T-cell (primary cell): ENCODE measurements at places on chromosomes 12 and 14.

- DNase-seq = no peak
Measured at GRCh38 chr14:89890589-89890988, 63.9 kb downstream of the EFCAB11 start.

DNA sequence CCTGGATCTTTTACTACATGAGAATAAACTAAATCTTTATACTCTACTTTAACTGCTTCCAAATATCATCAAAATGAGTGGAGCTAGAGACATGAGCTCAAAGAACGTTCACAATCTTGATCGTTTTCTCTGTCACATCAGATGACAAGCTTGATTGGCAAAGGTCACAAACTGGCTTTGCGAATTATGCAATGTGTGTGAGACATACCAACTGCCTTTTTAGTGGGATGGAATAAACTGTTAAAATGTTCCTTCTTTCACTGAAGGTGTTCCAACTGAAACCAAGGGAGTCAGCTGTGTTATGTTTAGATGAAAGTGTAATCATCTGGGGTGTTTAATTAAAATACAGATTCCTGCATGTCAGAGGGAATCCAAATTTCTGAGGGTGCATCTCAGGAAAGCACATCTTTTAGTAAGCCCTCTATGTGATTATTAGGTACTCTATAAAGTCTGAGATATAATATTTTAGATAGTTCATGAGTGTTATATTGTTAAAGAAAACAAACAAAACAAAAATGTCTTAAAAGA, 21.9 kb downstream of the KITLG start:
- no peak for DNase-seq

DNA sequence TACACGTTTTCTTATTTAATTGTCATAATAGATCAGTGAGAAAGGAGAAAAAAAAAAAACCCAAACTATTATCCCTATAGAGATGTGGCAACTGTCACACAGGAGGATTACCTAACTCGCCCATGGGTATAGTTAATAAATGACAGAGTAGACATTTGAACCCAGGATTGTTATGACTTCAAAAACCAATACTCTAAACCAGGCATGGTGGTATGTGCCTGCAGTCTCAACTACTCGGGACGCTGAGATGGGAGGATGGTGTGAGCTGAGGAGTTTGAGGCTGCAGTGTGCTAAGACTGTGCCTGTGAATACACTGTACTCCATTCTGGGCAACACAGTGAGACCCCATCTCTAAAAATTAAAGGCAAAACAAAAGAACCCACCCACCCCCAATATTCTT, 114.5 kb downstream of the DENND5B start:
- DNase-seq = no peak

DNA sequence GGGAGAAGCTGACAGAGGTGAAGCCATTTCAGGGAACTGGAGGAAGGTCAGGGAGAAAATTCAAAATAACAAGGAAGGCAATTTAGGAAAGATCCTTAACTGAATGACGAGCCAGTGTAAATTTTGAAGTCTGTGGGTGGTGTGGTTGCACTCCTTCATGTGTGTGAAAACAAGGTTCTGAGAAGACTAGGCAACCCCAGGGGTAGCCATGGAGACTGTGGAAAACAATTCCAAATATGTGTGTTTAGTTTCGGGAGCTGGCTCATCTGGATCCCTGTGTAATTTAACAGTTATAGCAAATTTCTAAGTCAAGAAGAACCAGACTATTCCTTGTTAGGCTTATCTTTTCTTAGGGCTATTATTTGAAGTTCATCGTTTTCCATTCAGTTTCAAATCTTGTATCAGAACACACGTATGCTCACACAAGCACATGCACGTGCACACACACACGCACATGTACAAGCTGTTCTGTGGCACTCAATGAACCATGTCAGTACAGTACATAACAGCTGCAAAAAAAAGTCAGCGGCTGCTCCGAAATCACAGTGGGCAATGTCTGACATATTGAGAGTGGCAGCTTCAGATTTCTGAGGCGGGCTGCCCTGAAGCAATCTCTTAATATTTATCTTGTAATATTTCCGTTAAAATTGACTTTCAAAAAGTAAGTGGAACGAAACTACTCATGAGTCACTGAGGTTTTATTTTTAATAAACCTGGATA, 411.2 kb downstream of the AEBP2 start:
- no peak for DNase-seq

DNA sequence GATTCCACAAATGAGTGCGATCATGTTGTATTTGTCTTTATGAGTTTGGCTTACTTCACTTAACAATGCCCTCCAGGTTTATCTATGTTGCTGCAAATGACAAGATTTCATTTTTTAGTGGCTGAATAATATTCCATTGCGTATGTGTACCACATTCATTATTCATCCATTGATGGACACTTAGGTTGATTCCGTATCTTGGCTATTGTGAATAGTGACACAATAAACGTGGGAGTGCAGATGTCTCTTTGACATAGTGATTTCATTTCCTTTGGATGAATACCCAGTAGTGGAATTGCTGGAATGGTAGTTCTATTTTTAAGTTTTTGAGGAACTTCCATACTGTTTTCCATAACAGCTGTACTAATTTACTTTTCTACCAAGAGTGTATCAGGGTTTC, 23.5 kb downstream of the AKAP6 start:
- DNase-seq = no peak

GRCh38 chr12:484096-484495, 24.4 kb downstream of the B4GALNT3 start:
- no peak for DNase-seq

DNA sequence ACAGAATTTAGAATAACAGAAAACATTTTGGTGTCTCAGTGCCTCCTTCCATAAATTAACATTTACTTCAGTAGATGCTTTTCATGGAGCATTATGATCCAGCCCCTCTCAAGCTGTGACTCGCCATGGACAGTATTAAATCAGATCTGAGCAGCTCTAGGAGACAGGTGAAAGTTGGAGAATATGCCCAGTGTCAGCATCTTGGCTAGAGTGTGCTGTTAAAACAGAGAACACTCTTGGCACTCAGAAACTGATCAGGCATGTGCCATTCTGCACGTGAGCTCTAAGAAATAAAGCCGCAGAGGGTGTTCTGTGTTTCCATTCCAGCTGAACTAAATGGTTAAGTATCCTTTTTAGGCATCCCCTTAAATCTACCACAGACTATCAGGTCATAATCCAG, 68.0 kb downstream of the DIP2B start:
- DNase-seq = no peak
